ENCODE measurements at places on chromosomes 4 and X.

GRCh38 chr4:102734116-102734515, 26.7 kb downstream of the MANBA start:
- DNase-seq, result no peak

- no peak for DNase-seq
These were observed 361.1 kb downstream of the TRAM1L1 start for GRCh38 chr4:116724249-116724648.

DNA sequence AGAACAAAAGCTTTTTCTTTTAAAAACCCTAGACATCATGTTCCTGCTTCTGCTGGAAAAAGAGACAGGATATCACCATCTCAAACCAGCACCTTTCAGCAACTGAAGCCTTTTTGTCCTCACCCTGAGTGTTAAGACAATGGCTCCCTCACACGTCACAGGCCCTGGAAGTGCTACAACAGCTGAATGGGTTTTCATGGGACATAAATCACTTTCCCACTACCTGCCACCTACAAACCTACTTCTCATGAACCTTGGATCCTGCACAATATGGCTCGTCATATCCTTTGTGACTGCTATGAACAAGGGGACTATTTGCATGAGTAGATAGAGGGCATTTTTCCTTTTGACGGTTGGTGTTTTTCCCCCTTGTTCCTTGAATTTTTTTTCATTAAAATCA, 93.6 kb downstream of the TSPAN5 start:
- DNase-seq, result no peak

DNA sequence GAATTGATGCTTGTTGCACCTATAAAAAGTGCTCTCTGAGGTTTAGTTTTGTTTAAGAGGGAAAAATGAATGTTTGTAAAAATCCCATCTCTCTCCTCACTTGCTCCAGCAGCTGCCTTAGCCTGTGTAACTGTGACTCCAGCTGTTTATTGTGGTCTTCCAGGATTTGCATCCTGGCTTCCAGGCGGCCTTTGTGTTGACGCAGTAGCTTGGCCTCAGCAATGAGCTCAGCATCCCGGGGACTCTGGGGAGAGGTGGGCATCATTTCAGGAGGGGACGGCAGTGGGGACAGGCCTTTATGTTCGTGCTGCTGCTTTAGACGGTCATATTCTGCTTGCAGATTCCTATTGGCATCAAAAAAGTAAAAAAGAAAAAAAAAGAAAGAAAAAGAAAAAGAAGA, 75.3 kb upstream of the FTHL17 start:
- no peak for DNase-seq

DNA sequence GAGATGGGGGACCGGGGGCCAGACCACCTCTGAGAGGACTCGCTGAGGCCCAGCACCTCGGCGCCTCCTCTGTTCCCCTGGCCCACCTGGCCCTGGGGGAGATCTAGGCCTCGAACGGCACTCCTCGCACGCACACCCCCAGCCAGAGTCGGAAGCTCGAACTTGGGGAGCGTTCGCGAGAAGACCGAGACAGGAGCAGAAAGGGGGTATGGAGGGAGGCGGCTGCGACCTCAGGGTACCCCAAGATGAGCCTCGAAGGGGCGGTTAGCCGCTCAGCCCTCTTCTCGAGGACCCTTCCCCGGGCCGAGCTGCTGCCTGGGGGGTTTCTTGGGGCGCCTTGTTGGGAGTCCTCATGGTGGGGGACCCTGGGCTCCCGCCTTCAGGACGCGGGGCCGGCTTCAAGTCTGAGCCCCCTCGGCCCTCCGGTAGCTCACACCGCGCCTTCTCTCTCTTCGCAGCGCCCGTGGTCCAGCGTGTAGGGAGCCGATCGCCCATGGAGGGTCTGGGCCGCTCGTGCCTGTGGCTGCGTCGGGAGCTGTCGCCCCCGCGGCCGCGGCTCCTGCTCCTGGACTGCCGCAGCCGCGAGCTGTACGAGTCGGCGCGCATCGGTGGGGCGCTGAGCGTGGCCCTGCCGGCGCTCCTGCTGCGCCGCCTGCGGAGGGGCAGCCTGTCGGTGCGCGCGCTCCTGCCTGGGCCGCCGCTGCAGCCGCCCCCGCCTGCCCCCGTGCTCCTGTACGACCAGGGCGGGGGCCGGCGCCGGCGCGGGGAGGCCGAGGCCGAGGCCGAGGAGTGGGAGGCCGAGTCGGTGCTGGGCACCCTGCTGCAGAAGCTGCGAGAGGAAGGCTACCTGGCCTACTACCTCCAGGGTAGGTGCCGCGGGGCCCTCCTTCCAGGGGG, 706 bp downstream of the DUSP9 start:
- DNase-seq, result no peak

DNA sequence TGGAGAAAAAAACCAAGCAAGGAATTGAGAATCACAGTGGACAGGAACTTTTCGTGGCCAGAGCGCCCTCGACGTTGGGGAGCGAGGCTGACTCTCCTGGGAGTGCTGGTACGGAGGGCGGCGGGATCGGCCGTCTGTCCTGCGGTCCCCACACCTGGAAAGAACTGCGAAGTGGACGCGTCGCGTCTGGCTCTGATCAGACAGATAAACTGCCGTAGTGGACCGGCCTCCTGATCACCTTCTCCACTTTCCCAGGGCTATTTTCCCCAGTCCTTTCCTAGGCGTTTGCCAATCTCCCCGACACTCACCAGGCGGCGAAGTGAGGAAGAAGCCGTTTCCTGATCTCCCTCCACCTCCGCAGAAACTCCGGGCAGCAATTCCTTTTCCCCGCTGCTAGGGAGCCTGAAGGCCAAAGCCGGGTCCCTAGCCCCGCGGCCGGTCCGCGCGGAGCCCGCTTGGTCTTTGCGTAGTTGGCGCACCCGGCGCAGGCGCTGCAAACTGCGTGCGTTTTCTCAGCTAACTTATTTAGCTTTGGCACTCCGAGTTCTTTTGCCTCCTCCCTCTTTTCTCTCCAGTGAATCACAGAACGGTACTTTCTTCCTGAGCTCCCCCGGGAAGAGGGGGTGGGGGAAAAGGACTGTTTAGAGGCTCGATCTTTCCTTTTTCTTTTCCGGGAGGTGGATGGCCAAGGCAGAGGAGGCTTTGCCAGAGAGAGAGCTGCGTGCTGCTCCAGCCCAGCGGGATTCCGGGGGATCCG, at the start of gene ARSJ:
ARSJ (minus strand) TSS at position 500 of the 757 bp plus-strand sequence. CDS start 813 bp downstream, outside the sequence.
- DNase-seq, result peak; percentile 8

GRCh38 chrX:111164728-111165127, 68.7 kb downstream of the PAK3 start:
- no peak for DNase-seq
